Naive thymus-derived CD8-positive, alpha-beta T cell (primary cell): ENCODE measurements at places on chromosomes 4 and X. TPM values are rescaled to one million over a fixed set of nuclear protein-coding genes. Genes with fewer than 3 reads are reported as not detected.

- DNase-seq, result no peak
- H3K4me3 ChIP-seq, result no peak overlapping the region
- H3K36me3 ChIP-seq, result no peaks in the 10 kb centered on the region
- H3K27me3 ChIP-seq, result no peaks in the 10 kb centered on the region
Observed at GRCh38 chrX:19569121-19569805, 54.0 kb upstream of the MAP3K15 start.

- H3K4me1 ChIP-seq, result peaks cover 3% of the 10 kb centered on the region
- H3K4me3 ChIP-seq, result no peak overlapping the region
- DNase-seq, result no peak
- no peaks in the 10 kb centered on the region for H3K27me3 ChIP-seq
Observed at GRCh38 chr4:152273343-152273742, 262.5 kb downstream of the FBXW7 start.

- peak overlapping the region; percentile 100 for H3K27ac ChIP-seq
- H3K4me3 ChIP-seq, result peak overlapping the region; percentile 96
- H3K36me3 ChIP-seq, result peaks cover 43% of the 10 kb centered on the region
- no peak for DNase-seq
- peaks cover 22% of the 10 kb centered on the region for H3K4me1 ChIP-seq
Observed at GRCh38 chr4:82373486-82373815, 340 bp downstream of the HNRNPD start.

GRCh38 chrX:79412972-79413371, 45.8 kb upstream of the ITM2A start:
- H3K36me3 ChIP-seq, result no peaks in the 10 kb centered on the region
- peak; percentile 38 for DNase-seq
- H3K4me3 ChIP-seq, result peak overlapping the region; percentile 25

- H3K4me1 ChIP-seq, result no peaks in the 10 kb centered on the region
- no peak overlapping the region for H3K27ac ChIP-seq
- H3K36me3 ChIP-seq, result no peaks in the 10 kb centered on the region
- H3K27me3 ChIP-seq, result no peaks in the 10 kb centered on the region
- no peak overlapping the region for H3K4me3 ChIP-seq
Observed at GRCh38 chr4:114941503-114941902, 171.9 kb downstream of the NDST4 start.

DNA sequence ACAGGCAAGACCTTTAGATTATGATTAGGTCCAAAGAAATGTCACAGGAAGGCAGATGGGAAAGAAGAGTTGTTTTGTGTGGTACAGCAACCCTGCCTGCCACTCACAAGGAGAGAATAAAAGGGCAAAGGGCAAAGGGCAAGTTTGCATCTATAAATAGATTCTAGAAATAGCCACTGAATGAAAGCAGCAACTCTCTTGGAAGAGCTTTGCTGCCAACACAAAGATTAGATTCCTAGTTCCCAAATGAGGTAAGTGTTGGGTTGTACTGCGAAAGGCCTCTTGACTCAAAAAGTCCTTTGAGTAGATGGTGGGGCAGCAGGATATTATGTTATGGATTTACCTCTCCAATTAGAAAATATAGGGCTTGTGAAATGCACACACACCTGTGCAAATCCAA, 61.2 kb downstream of the MOSPD2 start:
- no peaks in the 10 kb centered on the region for H3K36me3 ChIP-seq
- DNase-seq, result no peak
- no peaks in the 10 kb centered on the region for H3K27me3 ChIP-seq
- no peak overlapping the region for H3K4me3 ChIP-seq
- no peak overlapping the region for H3K27ac ChIP-seq
- H3K4me1 ChIP-seq, result no peaks in the 10 kb centered on the region

DNA sequence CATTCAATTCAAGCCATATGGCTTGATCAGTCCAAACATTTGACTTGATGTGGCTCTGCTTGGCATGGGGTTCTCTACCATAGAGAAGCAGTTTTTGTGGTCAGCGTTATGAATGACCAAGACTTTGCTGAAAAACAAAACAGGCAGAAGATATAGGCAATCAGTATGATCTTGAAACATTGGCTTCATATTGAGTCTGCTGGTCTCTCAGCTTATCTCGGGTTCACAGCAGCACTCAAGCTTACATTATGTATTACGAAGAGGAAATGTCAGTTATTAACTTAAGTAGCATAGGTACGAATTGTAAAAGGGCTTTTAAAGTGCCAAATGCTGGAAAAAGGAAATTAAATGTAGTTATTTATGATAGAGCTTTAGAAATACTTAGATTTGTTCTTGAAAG, 99.0 kb downstream of the AFF2 start:
- no peak overlapping the region for H3K4me3 ChIP-seq
- H3K27me3 ChIP-seq, result no peaks in the 10 kb centered on the region
- no peaks in the 10 kb centered on the region for H3K36me3 ChIP-seq
- no peak overlapping the region for H3K27ac ChIP-seq

- H3K27me3 ChIP-seq, result no peaks in the 10 kb centered on the region
- no peak overlapping the region for H3K4me3 ChIP-seq
- peak overlapping the region; percentile 57 for H3K27ac ChIP-seq
- H3K36me3 ChIP-seq, result no peaks in the 10 kb centered on the region
- H3K4me1 ChIP-seq, result peaks cover 24% of the 10 kb centered on the region
Observed at GRCh38 chrX:48728653-48729052, 32.1 kb downstream of the SUV39H1 start.

DNA sequence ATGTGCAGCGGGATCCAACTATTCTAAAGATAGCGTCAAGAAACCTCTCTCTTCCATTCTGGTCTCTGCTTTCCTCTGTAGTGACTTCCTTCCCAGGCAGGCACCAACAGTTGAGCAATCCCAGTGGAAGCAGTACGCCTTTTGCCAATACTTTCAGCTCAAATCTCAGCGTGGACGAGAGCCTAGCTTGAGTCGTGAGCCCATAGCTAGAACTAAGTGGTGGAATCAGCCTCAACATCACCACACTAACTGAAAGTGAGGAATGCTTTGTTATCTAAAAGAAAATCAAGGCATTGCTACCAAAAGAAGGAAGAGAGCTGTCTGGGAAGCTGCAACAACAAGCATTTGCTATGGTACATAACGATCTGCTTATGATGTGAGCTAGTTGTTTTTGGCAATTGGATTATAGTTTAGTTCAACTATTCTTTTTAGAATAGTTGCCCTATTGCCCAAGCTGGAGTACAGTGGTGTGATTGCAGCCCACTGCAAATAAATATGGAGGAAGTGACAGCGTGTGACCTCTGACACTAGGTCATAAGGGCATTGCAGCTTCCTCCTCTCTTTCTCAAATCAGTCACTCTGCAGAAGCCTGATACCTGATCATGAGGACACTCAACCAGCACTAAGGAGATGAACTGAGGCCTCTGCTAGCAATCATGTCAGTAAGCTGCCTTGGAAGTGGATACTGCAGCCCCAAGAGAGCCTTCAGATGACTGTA, 24.7 kb upstream of the FRYL start:
- no peaks in the 10 kb centered on the region for H3K27me3 ChIP-seq
- H3K4me1 ChIP-seq, result peaks cover 2% of the 10 kb centered on the region
- no peak for DNase-seq
- H3K4me3 ChIP-seq, result no peak overlapping the region
- peaks cover 3% of the 10 kb centered on the region for H3K36me3 ChIP-seq

GRCh38 chr4:78899302-78899701, 39.9 kb downstream of the PAQR3 start:
- H3K4me1 ChIP-seq, result no peaks in the 10 kb centered on the region
- H3K36me3 ChIP-seq, result peaks cover 4% of the 10 kb centered on the region
- H3K27ac ChIP-seq, result no peak overlapping the region
- H3K4me3 ChIP-seq, result no peak overlapping the region

DNA sequence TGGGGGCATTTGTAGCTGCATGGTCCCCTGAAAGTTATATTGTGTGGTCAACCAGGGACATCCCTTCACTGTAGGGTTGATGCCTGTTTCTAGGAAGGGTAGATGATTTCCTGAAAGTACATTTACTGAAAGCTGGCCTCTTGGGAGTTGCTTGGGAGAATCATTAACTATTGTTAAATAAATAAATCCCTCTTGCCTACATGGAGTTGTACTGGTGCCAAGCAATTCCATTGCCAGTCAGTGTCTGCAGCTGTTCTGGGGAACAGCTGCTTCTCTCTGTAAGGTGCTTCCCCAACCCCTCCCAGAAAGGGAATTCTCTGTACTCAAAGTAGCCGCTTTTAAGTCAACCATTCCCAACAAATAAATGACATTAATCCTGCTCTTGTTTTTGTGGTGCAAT, 51.1 kb downstream of the C4orf51 start:
- no peaks in the 10 kb centered on the region for H3K36me3 ChIP-seq
- H3K4me1 ChIP-seq, result peaks cover 1% of the 10 kb centered on the region
- H3K27ac ChIP-seq, result no peak overlapping the region
- no peak overlapping the region for H3K4me3 ChIP-seq
- peaks cover 10% of the 10 kb centered on the region for H3K27me3 ChIP-seq

GRCh38 chrX:88604433-88605221, 142.4 kb upstream of the CPXCR1 start:
- DNase-seq, result no peak
- no peak overlapping the region for H3K27ac ChIP-seq
- H3K4me3 ChIP-seq, result no peak overlapping the region
- no peaks in the 10 kb centered on the region for H3K4me1 ChIP-seq

GRCh38 chrX:69015156-69015555, 150.1 kb downstream of the PJA1 start:
- no peak overlapping the region for H3K4me3 ChIP-seq
- H3K36me3 ChIP-seq, result no peaks in the 10 kb centered on the region
- H3K27ac ChIP-seq, result no peak overlapping the region
- H3K27me3 ChIP-seq, result no peaks in the 10 kb centered on the region

DNA sequence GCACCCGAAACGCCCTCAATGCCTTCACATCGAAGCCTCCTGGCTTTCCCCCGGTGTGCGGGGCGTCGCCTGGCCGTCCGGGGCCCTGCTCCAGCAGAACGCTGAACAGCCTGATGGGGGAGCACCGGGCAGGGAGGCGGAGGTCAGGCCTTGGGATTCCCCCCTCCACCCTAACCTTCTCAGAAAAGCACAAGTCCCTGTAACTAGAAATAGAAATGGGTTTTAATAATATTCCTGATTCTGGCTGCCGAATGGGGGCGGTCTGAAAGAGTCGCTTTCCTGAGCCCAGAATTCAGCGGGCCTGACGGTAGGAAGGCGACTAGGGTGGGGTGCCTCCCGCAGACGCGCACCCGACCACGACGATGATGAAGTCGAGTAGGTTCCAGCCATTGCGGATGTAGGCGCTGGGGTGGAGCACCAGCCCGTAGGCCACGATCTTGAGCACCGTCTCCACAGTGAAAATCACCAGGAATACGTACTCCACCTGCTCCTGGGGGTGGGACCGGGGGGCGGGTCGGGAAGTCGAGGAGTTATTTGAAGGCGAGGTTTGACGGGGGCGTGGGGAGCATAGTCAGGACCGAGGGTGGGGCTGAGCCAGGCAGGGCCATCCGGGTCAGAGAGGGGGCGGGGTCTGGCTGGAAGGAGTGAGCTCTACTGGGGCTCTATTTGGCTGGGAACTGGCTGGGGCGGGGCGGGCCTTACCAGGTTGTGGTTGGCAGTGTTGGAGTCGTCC, 2.5 kb downstream of the CACNA1F start:
- peaks cover 9% of the 10 kb centered on the region for H3K4me1 ChIP-seq
- H3K36me3 ChIP-seq, result no peaks in the 10 kb centered on the region
- DNase-seq, result peak; percentile 43
- H3K27me3 ChIP-seq, result peaks cover 1% of the 10 kb centered on the region
- H3K27ac ChIP-seq, result peak overlapping the region; percentile 94
- peak overlapping the region; percentile 85 for H3K4me3 ChIP-seq

DNA sequence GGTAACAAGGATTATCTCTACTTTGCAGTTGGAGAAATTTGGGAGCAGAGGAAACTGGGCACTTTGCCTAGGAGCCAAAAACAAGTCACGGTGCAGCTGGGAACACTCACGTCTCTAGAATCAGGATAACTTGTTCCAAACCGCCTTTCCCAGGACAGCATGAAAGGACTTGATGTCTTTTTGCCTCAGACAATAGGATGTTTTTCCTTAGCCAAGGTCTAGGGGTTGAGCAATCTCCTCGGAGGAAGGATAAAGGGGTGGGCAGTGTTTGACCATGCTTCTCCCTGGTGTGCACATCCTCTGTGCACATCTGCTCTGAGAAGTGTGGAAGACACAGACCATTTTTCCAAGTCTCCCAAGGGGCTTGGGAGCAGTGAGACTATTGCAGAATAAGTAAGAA, 1.7 kb upstream of the SPARCL1 start:
- DNase-seq, result no peak
- H3K36me3 ChIP-seq, result no peaks in the 10 kb centered on the region
- no peaks in the 10 kb centered on the region for H3K27me3 ChIP-seq
- no peak overlapping the region for H3K4me3 ChIP-seq
- H3K27ac ChIP-seq, result no peak overlapping the region

DNA sequence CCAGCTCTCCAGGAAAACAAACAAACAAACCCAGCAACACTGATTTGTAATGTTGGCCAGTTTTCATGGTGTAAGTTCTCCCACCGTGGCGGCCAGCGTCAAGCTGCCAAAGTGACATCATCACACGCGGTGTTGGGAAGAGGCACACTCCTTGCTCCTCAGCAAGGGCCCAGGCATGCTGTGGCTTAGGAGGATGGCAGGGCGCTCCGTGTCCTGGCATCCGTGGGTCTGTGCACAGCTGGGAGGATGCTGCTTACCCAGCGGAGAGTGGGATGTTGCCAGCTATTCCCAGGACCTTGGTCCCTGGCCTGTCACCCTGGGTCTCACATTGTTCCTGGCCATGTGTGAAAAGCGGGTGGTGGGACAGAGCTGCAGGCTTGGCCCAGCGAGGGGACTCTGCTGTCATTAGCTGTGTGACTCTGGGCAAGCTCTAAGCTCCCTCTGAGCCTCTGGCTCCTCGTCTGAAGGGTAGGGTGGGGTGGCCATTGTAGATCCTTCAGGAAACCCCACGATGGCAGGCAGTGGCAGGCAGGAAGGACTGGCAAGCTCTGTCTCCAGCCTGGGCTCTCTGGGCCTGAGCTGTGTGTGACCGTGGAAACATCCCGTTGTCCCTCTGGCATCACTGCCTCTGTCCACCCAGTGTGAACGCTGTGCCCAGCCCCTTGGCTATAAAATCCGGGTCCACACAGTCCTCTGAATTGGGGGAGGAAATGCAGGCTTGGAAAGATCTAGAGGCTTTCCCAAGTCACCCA, 10.8 kb downstream of the PSAPL1 start:
- no peak overlapping the region for H3K4me3 ChIP-seq
- H3K4me1 ChIP-seq, result no peaks in the 10 kb centered on the region
- H3K27ac ChIP-seq, result no peak overlapping the region
- no peaks in the 10 kb centered on the region for H3K36me3 ChIP-seq

Gene WDFY3
- total RNA-seq, result 0.70 TPM

Gene MCTS1
- 26.6 TPM for total RNA-seq

Gene ETDB
- not detected for total RNA-seq

Gene RHOXF1
- total RNA-seq, result 1.6 TPM

Gene DCLK2
- total RNA-seq, result not detected

Gene SERPINA7
- total RNA-seq, result not detected

Gene F9
- total RNA-seq, result not detected
